Stimulated activated CD4-positive, alpha-beta T cell treated with anti-CD3 and anti-CD28 coated beads, Interleukin-15, amount 100 ng/mL, for 1 hour (primary cell): ENCODE measurements at places on chromosomes 2 and 18.
A peak's percentile ranks its signal among the peaks of the same experiment; 100 is the strongest.

- no peak for DNase-seq
These were observed 44.9 kb downstream of the PTPN2 start for GRCh38 chr18:12839057-12839525.

- DNase-seq, result no peak
These were observed 325.2 kb downstream of the DYSF start for GRCh38 chr2:71778514-71778913.

- DNase-seq, result peak; percentile 74
These were observed 1.1 kb downstream of the HK2 start for GRCh38 chr2:74834792-74835755.

DNA sequence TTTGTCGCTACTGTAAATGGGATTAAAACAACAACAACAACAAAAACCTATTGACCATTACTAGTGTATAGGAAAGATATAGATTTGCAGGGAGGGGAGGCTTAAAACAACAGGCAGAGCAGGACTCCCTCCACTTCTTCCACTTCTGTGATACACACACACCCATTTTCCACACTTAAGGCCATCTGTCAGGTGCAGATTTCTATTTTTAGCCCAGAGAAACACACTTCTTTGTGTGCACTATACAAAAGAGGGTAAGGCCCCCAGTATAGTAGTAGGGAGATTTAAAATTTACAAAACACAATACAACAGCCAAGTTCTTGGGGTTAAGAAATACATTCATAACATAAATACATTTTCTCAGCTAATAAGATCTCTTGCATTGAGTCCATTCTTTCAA lies 22.4 kb downstream of the PTPN2 start:
- DNase-seq, result no peak

- no peak for DNase-seq
These were observed 85.8 kb upstream of the ID2 start for GRCh38 chr2:8595811-8596600.

- no peak for DNase-seq
These were observed 8.3 kb downstream of the KCNG2 start for GRCh38 chr18:79805926-79806487.

- no peak for DNase-seq
These were observed 158.9 kb downstream of the SEPTIN10 start for GRCh38 chr2:109454765-109455394.
